ENCODE measurements at places on chromosomes 16 and 17.

DNA sequence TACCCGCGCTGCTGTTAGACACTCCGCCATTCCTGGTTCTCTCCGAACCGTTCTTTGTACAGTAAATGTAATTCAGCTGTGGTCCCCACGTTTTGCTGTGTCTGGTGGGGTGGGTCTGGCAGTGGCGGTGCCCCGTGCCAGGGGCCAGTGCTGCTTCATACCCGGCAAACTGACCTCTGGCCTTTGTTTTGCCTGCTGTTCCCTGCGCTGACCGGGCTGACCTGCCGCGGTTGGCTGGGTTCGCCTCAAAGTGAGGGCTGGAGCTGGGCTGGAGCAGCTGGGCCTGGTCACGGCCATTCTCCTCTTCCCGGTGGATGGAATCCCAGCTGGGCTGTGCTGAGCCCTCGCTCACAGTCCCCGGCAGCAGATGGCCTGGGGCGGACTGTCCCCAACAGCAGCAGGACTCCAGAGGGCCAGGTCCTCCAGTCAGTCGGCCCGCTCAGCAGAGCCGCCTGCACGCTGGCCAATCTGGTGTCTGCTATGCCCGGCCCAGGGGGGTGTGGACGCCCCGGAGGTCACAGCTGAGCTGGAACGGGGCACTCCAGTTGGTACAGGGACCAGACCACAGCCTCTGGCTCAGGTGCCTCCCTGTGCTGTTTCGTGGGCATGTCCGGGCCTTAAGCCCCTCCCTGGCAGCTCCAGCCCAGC lies 1.5 kb upstream of the WFIKKN1 start:
- no peak overlapping the region for H3K27ac ChIP-seq
- no peak for DNase-seq
- peaks cover 25% of the 10 kb centered on the region for H3K4me1 ChIP-seq
- peaks cover 2% of the 10 kb centered on the region for H3K36me3 ChIP-seq
- no peak overlapping the region for H3K4me3 ChIP-seq

DNA sequence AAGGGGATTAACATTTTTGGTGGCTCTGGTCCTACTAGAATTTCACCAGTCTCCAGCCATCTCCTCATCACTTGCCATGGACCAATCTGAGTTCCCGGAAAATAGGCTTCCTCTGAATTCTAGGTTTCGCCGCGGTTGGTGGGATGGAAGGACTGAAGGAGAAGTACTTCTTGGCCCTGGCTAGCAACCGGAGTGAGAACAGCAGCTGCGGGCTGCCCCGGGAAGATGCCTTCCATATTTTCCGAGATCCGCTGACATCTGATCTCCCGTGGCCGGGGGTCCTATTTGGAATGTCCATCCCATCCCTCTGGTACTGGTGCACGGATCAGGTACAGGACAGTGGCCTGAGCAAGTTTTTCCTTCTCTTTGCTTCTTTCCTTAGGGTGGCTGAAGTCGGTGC lies 45.0 kb downstream of the SLC5A11 start:
- no peak overlapping the region for H3K27ac ChIP-seq
- H3K27me3 ChIP-seq, result peaks cover 22% of the 10 kb centered on the region
- H3K4me3 ChIP-seq, result no peak overlapping the region
- no peaks in the 10 kb centered on the region for H3K4me1 ChIP-seq
- no peaks in the 10 kb centered on the region for H3K36me3 ChIP-seq

- H3K27ac ChIP-seq, result peak within 1 kb of the TSS; percentile 65
- peaks cover 7% of the 10 kb centered on the region for H3K36me3 ChIP-seq
- peaks cover 21% of the 10 kb centered on the region for H3K4me1 ChIP-seq
- DNase-seq, result no peak
Measured at GRCh38 chr17:42120770-42121769, at the start of gene KAT2A. Gene KAT2A, minus strand, starts transcription at chr17:42121367. Its CDS starts 63 bp downstream, at chr17:42121304.

- H3K27ac ChIP-seq, result no peak overlapping the region
- H3K4me3 ChIP-seq, result no peak overlapping the region
- H3K36me3 ChIP-seq, result no peaks in the 10 kb centered on the region
- H3K27me3 ChIP-seq, result peaks cover 86% of the 10 kb centered on the region
Measured at GRCh38 chr17:48555258-48556228, 10.6 kb upstream of the HOXB2 start.

DNA sequence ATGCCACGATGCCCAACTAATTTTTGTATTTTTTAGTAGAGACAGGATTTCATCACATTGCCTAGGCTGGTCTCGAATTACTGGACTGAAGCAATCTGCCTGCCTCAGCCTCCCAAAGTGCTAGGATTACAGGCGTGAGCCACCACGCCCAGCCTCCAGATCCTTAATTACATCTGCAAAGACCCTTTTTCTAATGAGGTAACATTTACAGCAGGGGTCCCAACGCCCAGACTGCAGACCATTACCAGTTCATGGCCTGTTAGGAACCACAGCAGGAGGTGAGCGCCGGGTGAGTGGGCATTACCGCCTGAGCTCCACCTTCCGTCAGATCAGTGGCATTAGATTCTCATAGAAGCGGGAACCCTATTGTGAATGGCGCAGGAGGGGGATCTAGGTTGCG lies 4.0 kb upstream of the RAB11FIP4 start:
- H3K27me3 ChIP-seq, result peaks cover 6% of the 10 kb centered on the region
- no peak overlapping the region for H3K4me3 ChIP-seq
- no peak overlapping the region for H3K27ac ChIP-seq

DNA sequence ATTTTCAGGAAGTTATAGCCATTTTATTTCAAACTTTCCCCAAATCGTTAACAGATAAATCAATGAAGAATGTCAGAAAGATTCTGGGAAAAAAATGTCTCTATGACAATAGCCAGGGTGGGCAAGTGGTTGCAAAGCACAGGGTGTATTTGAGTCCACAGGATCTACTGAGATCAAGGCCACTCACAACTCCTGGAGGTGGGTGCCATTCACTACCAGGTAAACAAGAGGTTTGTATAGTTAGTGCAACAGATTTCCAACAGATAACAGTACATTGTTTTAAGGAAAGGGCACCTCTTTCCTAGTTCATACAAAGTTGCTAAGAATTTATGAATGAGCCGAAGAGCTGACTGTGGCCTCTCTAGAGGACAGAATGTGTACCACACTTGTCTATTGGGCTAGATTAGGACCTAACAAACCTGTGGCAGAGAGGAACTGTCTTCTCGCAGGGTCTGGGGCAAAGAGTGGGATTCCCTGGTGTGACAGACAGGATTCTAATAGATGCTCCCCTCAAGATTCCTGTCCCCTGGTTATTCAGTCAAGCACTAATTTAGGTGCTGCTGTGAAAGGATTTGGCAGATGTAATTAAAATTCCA lies 52.0 kb upstream of the ZNF629 start:
- DNase-seq, result no peak
- H3K27me3 ChIP-seq, result no peaks in the 10 kb centered on the region
- H3K4me1 ChIP-seq, result no peaks in the 10 kb centered on the region

DNA sequence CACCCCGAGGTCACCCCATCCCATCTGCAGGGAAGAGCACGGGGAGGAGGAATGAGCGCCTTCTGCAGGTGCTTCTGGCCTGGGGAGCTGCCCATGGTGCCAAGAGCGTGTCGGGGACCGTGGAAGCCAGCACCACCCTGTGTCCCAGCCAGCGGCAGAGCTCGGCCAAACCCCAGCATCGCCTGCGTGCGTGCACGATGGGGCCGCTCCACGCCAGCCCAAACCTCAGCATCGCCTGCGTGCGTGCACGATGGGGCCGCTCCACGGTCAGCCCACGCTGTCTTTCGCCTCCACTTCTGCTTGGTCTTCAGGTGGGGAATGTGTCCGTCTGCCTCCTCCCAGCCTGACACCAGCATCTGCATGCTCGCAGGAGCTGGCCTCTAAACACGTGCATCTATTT lies 13.9 kb downstream of the GALNS start:
- DNase-seq, result no peak
- no peak overlapping the region for H3K4me3 ChIP-seq
- peaks cover 9% of the 10 kb centered on the region for H3K36me3 ChIP-seq
- H3K4me1 ChIP-seq, result no peaks in the 10 kb centered on the region
- H3K27ac ChIP-seq, result no peak overlapping the region

- H3K27ac ChIP-seq, result peak overlapping the region; percentile 93
- H3K27me3 ChIP-seq, result no peaks in the 10 kb centered on the region
- H3K4me3 ChIP-seq, result no peak overlapping the region
- DNase-seq, result no peak
- H3K36me3 ChIP-seq, result no peaks in the 10 kb centered on the region
Measured at GRCh38 chr16:88781140-88782077, 3.6 kb downstream of the PIEZO1 start.

DNA sequence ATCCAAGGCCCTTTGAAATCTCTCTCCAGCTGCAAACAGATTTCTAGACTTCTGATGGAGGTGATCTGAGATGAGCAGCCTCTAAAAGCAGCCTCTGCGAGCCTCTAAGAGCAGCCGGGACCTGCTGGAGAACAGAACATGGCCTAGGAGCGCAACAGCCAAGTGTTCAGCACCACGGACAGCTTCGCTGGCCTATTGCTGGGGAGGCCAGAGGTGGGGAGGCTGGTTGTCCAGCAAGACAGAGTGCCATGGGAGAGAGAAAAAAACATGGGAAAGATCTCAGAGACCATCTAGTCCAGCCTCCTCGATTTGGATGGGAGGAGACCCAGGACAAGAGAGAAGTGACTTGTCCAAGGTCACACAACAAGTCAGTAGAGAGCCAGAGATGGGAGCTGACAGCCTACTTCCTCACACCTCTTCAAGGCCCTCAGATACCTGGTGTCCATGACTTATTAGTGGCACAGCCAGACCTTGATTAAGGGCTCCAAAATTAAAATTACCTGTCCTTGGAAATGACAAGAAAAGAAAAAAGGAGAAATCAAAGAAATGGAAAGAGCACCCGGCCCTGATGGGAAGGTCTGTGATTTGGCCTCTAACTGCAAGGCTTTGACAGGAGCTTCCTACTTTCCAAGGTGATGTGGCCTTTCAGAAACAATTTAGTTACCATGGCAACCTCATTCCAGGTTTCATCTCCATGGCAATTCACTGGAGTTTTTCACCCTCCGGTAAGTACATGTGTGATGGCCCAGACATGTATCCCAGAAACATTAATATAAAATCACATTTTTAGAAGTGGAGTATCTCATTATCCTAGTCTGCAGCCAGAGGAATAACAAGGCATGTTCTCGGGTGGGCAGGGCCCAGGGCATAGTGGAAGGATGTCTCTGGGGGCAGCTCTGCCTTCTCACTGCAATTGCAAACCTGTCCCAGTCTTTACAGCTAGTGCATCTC lies 14.5 kb downstream of the RPRML start:
- H3K36me3 ChIP-seq, result peaks cover 1% of the 10 kb centered on the region
- H3K27ac ChIP-seq, result no peak overlapping the region
- peaks cover 5% of the 10 kb centered on the region for H3K4me1 ChIP-seq
- peaks cover 44% of the 10 kb centered on the region for H3K27me3 ChIP-seq

DNA sequence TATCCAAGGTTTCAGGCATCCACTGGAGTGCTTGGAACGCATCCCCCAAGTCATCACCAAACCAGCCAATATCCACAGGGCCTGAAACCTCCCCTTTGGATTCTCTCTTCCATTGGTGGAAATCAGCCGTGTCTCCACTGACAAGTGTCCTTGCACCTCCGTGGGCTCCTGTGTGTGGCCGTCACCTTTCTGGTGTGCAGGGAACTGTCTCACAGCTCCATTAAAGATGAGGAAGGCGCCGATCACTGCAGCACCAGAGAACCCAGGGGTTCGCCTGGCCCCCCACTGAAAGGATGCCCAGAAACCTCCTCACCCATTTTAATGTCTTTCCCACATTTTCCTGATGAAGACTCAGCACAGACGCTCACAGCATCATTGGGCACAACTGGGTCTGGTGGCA lies 17.8 kb upstream of the METRNL start:
- no peak overlapping the region for H3K4me3 ChIP-seq
- no peaks in the 10 kb centered on the region for H3K4me1 ChIP-seq
- no peaks in the 10 kb centered on the region for H3K36me3 ChIP-seq

GRCh38 chr17:83174362-83175118 lies 95.1 kb downstream of the METRNL start:
- H3K4me1 ChIP-seq, result no peaks in the 10 kb centered on the region
- peaks cover 8% of the 10 kb centered on the region for H3K27me3 ChIP-seq
- DNase-seq, result peak; percentile 85
- H3K36me3 ChIP-seq, result no peaks in the 10 kb centered on the region

GRCh38 chr17:6713918-6714271 lies 726 bp upstream of the SLC13A5 start:
- peaks cover 2% of the 10 kb centered on the region for H3K36me3 ChIP-seq
- peaks cover 45% of the 10 kb centered on the region for H3K27me3 ChIP-seq
- no peak overlapping the region for H3K27ac ChIP-seq

GRCh38 chr16:22053921-22054341 lies 38.4 kb upstream of the VWA3A start:
- no peak overlapping the region for H3K27ac ChIP-seq
- DNase-seq, result no peak
- peaks cover 9% of the 10 kb centered on the region for H3K4me1 ChIP-seq
- H3K36me3 ChIP-seq, result no peaks in the 10 kb centered on the region
- H3K4me3 ChIP-seq, result no peak overlapping the region

DNA sequence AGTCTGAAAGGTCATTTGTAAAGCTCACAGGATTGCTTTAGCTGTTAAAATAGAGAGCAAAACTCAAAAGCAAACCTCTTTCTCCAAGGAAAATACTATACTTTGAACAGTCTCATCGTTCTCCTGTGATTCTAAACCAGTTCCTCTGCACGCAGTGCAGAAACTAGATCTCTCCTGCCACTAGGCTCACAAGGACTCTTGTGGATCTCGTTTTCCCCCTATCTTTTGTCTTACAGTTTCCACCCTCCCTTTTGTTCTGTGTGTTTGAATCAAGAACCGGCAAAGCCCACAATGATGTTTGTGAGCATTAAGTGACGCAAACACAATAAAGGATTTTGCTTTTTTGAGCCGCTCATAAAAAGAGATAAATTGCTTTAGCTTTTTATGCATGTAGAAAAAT lies 1103.5 kb upstream of the RBFOX1 start:
- no peak for DNase-seq
- H3K4me1 ChIP-seq, result no peaks in the 10 kb centered on the region
- no peaks in the 10 kb centered on the region for H3K27me3 ChIP-seq
- H3K36me3 ChIP-seq, result no peaks in the 10 kb centered on the region
- H3K27ac ChIP-seq, result no peak overlapping the region

- no peak for DNase-seq
- no peak overlapping the region for H3K4me3 ChIP-seq
- peaks cover 4% of the 10 kb centered on the region for H3K27me3 ChIP-seq
- no peaks in the 10 kb centered on the region for H3K36me3 ChIP-seq
Measured at GRCh38 chr16:81996664-81997509, 14.4 kb downstream of the SDR42E1 start.

- no peaks in the 10 kb centered on the region for H3K27me3 ChIP-seq
- no peak overlapping the region for H3K4me3 ChIP-seq
- peaks cover 45% of the 10 kb centered on the region for H3K36me3 ChIP-seq
- no peak overlapping the region for H3K27ac ChIP-seq
- no peak for DNase-seq
Measured at GRCh38 chr16:16122264-16122663, 101.0 kb downstream of the ABCC6 start.

DNA sequence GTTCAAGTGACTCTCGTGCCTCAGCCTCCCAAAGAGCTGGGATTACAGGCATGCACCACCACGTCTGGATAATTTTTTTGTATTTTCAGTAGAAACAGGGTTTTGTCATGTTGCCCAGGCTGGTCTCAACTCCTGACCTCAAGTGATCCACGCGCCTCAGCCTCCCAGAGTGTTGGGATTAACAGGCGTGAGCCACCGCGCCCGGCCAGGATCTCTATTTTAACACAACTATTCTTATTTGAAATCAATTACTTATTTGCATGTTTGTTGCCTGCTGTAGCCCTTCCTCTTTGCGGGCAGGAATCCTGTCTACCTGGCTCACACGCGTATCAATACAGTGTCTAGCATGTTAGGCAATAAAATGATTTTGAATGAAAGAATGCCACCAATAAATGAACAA lies 818 bp upstream of the CNEP1R1 start:
- no peaks in the 10 kb centered on the region for H3K36me3 ChIP-seq
- H3K4me3 ChIP-seq, result no peak overlapping the region
- no peak for DNase-seq
- no peak overlapping the region for H3K27ac ChIP-seq
- H3K27me3 ChIP-seq, result peaks cover 14% of the 10 kb centered on the region

- no peak for DNase-seq
- peaks cover 13% of the 10 kb centered on the region for H3K4me1 ChIP-seq
- no peaks in the 10 kb centered on the region for H3K27me3 ChIP-seq
- no peak overlapping the region for H3K4me3 ChIP-seq
- peaks cover 2% of the 10 kb centered on the region for H3K36me3 ChIP-seq
Measured at GRCh38 chr17:2455956-2456355, 55.1 kb upstream of the MNT start.
